Stimulated activated CD8-positive, alpha-beta memory T cell treated with anti-CD3 and anti-CD28 coated beads, Interleukin-15, amount 100 ng/mL, for 4 hours (primary cell): ENCODE measurements at places on chromosomes 12 and 14.

- DNase-seq = peak; percentile 20
Measured at GRCh38 chr14:21191809-21192446, 36.1 kb upstream of the OR5AU1 start.

DNA sequence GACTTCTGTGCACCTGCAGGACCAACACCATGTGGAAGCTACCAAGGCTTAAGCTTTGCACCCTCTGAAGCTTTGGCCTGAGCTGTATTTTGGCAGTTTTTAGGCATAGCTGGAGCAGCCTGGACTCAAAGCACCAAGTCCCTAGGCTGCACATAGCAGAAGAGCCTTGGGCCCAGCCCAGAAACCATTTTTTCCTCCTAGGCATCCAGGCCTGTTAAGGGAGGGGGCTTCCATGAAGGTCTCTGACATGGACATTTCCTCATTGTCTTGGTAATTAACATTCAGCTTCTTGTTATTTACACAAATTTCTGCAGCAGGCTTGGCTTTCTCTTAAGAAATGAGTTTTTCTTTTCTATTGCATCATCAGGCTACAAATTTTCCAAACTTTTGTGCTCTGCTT lies 475.8 kb upstream of the FLRT2 start:
- no peak for DNase-seq

GRCh38 chr12:55428331-55429243 lies 2.5 kb downstream of the OR6C76 start:
- DNase-seq = no peak

DNA sequence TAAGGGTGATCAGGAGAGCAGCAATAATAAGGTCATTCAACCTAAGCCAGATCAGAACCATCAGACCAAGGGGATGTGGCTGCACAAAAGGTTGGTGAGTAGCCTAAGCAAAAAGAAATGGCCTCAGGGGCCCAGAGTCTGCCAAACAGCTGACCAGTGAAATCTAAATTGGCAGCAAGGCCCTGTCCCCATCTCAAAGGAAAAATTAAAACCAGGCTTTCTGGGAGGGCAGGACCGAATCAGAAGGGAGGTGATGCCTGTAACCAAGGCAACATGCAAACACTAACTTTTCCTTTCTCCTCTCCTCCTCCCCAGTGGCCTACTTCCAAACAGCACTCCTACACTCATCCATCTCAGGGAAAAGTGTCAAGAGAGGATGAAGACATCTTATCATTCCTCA lies 256.4 kb downstream of the NUAK1 start:
- DNase-seq = no peak

- DNase-seq = no peak
Measured at GRCh38 chr14:92494512-92494911, 19.1 kb upstream of the RIN3 start.
